ENCODE measurements at places on chromosomes 2 and 18.
A peak's percentile ranks its signal among the peaks of the same experiment; 100 is the strongest.

- DNase-seq = no peak
Measured at GRCh38 chr2:230202430-230203109, 17.2 kb downstream of the SP110 start.

GRCh38 chr2:197453914-197454398 lies 604 bp downstream of the COQ10B start:
- DNase-seq = peak; percentile 83

DNA sequence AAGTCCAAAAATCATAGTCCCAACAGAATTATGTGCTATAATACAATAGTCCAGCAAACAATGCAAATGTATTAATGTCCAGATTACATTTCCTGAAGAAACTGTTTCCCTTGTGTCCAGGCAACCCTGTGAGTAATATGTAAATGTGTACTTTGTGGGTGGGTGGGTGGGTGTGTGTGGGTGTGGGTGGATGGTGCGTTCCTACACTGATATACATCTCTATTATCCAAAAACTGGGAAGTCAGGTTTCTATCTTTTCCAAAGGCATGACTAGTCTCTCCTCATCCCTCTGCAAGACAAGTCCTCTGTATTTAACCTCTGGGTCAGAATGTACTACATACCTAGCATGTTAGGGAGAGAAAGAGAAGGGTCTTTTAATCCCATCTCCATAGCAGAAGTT lies 71.6 kb downstream of the LNPK start:
- DNase-seq = no peak

- peak; percentile 69 for DNase-seq
Measured at GRCh38 chr2:71536226-71536671, 82.9 kb downstream of the DYSF start.

DNA sequence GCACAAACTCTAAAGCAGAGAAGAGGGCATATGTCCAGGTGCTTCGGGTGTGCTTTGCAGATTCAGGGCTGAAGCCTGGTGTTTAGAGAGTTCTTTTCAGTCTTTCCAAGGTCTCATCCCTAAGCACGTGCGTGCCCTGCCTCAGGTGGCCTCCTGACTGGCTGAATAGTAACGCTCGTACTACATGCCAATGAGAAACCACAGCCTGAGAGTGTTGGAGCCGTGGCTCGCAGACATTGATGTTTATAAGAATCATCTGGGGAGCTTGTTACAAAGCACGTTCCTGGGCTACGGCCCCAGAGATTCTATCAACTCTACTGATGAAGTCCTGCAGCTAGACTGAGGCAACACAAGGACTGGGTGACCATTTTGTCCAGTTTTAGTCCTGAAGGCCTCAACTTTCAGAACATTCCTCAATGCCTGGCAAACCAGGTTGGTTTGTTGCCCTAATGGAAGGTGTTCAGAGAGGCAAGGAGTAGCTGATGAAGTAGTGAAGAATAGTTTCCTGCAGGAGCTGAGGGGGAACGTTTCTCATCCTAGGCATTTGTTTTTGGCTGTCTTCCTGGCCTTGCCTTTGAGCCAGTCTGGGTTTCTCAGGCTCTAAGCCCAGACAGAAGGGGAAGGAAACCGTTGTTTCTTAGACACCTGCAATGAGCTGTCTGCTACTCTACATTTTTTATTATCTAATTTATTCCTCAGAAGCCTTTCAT lies 31.5 kb upstream of the HAAO start:
- DNase-seq = no peak

- no peak for DNase-seq
Measured at GRCh38 chr2:151243468-151243867, 18.2 kb downstream of the RBM43 start.

GRCh38 chr2:223855426-223855825 lies 18.0 kb upstream of the AP1S3 start:
- no peak for DNase-seq
